NCI-H146 (cell line): ENCODE measurements at places on chromosomes 7 and 10.

DNA sequence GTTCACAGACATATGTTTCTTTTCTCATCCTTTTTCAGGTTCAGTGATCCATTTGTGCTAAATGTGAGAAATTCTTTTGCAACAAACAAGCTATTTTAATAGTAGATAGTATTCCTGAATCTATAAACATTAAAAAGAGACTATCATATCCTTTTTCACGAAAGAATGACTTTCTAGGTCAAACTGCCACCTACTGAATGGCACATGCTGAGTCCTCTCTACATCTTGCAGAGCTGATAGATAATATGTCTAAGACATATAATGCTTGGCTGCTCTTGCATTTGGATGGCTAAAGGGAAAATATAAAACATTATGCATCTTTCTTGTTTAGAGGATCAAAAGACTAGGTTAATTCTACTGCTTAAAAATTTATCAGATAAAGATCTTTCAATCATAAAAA lies 114.1 kb upstream of the SLC26A5 start:
- DNase-seq = no peak

DNA sequence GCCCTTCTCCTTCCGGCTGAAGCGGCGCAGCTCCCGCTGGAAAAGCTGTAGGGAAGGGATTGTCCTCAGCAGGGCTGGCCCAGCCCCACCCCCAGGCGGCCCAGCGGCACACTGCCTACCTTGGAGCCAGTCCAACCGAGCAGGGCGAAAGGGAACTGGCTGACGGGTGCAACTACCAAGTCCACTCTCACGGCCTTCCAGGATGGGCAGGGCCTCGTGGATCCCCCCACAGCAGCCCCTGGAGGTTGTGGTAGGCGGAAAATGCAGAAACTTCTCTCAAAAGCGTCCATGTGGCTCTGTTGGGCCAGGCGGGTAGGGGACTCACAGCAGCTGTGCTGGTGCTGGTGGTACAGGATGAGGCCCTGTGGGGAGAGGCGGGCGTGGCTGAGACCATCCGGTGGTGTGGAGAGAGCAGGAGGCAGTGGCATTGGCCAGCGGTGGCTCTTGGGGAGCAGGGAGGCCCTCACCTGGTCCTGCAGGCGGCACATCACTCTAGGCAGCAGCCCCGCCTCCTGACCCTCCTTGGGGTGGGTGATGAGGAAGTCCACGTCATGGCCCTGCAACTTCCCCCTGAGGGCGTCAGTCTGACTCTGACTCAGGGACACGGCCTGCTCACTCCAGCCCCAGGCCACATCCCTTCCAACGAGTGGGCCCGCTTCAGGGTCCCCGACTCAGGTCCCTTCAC lies 8.4 kb upstream of the PGAM2 start:
- no peak for DNase-seq

DNA sequence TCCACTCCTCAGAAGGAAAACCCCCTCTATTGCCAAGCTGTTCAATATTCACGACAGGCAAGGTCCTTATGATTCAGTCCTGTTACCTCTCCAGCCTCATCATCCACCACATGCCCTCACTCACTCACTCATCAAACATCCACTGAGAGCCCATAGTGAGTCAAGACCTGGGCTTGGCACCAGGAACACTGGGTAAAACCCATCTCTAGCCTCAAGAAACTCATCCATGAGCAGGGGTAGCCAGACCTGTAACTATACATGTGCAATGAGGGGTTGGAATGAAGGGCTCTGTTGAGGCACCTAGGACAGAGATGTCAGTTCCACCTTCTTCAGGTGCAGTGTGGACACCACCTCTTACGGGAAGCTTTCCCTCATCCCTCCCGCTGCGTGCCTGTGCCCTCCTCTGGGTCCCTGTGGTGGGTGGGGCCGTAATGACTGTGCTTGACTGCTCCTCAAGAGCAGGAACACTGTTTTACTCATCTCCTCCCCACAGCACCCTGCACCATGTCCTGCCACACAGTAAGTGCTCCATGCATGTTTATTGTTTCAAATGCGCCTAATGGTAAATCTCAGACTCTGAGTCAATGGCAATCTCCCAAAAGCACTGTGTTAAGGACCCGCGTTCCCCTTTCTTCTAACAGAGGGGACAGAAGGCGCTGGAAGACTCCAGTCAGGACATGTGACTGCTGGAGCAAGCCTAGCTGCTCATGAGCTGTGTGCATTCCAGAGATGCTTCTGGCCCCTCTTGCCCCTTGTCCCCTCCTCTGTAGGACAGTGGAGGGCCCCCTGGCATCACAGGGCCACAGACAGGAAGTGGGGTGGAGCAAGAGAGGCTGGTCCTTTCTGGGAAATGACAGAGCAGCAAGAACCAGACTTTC lies 95.4 kb downstream of the HIPK2 start:
- DNase-seq = no peak

- no peak for DNase-seq
Measured at GRCh38 chr10:77032188-77032570, 605.4 kb downstream of the KCNMA1 start.

DNA sequence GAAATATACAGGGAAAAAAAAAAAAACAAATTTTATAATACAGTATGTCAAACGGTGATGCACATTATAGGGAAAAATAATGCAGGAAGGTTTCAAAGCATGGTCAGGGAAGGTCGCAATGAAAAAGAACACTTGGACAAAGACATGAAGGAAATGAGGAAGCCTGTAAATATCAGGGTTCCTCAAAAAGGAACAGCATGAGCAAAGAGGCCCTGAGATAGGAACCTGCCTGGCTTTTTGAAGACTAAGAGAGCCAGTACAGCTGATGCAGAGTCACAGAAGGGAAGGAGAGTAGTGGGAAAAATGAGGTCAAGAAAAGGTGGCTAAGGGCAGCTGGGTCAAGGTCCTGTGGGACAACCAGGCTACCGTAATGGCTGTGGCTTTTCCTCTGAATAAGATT lies 1.9 kb downstream of the VPS41 start:
- no peak for DNase-seq

- DNase-seq = no peak
Measured at GRCh38 chr10:33799281-33799943, 464.9 kb upstream of the NRP1 start.

GRCh38 chr7:105156731-105157130 lies 142.7 kb downstream of the KMT2E start:
- no peak for DNase-seq

DNA sequence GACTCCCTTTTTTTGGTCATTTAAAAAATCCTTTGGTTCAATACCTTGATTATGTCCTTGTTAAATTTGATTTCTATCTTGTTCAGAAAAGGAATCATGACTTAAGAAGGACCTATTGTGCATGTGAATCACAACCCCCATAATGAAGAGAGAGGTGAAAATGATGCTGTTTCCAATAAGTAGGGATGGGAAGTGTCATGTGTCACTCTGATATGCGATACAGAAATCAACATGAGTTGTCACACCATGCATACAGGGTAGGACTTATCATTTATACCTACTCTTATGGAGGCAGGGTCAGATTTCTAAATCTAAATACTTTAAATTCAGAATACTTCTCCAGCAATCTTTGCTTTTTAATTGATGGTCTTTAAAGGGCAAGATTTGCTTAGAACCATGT lies 19.4 kb upstream of the DLX6 start:
- no peak for DNase-seq

DNA sequence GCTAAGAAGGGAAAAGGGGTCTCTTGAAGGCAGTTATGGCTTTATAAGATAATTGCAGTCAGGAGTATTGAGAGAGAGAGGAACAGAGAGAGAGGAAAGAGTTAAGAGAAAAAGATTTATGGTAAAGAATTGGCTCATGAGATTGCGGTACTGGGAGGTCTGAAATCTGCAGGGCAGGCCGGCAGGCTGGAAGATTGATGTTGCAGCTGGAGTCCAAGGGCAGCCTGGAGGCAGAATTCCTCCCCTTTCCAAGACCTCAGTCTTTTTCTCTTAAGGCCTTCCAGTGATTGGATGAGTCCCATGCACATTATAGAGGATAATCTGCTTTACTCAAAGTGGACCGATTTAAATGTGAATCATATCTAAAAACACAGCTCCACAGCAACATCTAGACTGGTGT lies 68.4 kb downstream of the HACD1 start:
- no peak for DNase-seq

- DNase-seq = no peak
Measured at GRCh38 chr10:8295311-8295710, 240.8 kb downstream of the GATA3 start.

GRCh38 chr10:73576178-73576889 lies 14.8 kb downstream of the USP54 start:
- no peak for DNase-seq
